ENCODE measurements at places on chromosomes 2 and 18. TPM values are rescaled to one million over a fixed set of nuclear protein-coding genes. Genes with fewer than 3 reads are reported as not detected.

GRCh38 chr2:211837206-211837605, 701.4 kb downstream of the ERBB4 start:
- no peaks in the 10 kb centered on the region for H3K27me3 ChIP-seq
- no peak for DNase-seq
- H3K4me1 ChIP-seq: no peaks in the 10 kb centered on the region
- H3K4me3 ChIP-seq: no peak overlapping the region
- no peak overlapping the region for H3K27ac ChIP-seq
- H3K36me3 ChIP-seq: no peaks in the 10 kb centered on the region

- H3K27ac ChIP-seq: no peak overlapping the region
- no peaks in the 10 kb centered on the region for H3K27me3 ChIP-seq
- no peak overlapping the region for H3K4me3 ChIP-seq
- DNase-seq: no peak
These were observed 803.3 kb upstream of the CELF4 start for GRCh38 chr18:38368886-38369285.

DNA sequence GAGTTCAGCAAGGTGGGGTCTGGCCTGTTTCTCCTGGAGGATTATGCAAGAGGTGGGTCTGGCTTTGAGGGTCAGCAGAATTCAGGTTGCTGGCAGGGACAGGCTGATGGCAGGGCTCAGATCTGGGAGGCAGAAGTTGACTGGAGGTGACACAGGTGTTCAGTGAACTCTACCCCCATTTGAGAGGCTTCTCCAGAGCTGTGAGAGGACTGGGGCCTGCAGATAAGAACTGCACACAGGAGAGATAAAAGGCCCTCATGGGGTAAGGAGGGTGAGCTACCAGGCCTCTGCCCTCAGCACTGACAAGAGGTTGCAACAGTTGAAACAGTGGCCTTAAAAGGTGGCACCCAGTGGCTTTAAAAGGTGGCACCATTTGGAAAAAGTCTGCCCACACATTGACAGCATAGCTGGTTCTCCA, 13.1 kb downstream of the MOCOS start:
- DNase-seq: no peak
- no peaks in the 10 kb centered on the region for H3K36me3 ChIP-seq
- H3K27me3 ChIP-seq: no peaks in the 10 kb centered on the region
- H3K4me1 ChIP-seq: no peaks in the 10 kb centered on the region

GRCh38 chr2:222399038-222399783, 25.1 kb upstream of the SGPP2 start:
- H3K36me3 ChIP-seq: no peaks in the 10 kb centered on the region
- H3K4me1 ChIP-seq: peaks cover 12% of the 10 kb centered on the region
- DNase-seq: no peak
- no peaks in the 10 kb centered on the region for H3K27me3 ChIP-seq
- peak overlapping the region; percentile 24 for H3K27ac ChIP-seq

- no peak overlapping the region for H3K27ac ChIP-seq
- H3K27me3 ChIP-seq: no peaks in the 10 kb centered on the region
- no peak for DNase-seq
- H3K4me1 ChIP-seq: no peaks in the 10 kb centered on the region
These were observed 77.0 kb upstream of the LYPD1 start for GRCh38 chr2:132747046-132747445.

GRCh38 chr2:138711812-138712211, 68.4 kb downstream of the NXPH2 start:
- H3K27me3 ChIP-seq: no peaks in the 10 kb centered on the region
- H3K36me3 ChIP-seq: no peaks in the 10 kb centered on the region
- no peak overlapping the region for H3K4me3 ChIP-seq
- H3K27ac ChIP-seq: no peak overlapping the region
- H3K4me1 ChIP-seq: peaks cover 18% of the 10 kb centered on the region

- no peak overlapping the region for H3K4me3 ChIP-seq
- H3K27me3 ChIP-seq: no peaks in the 10 kb centered on the region
- H3K27ac ChIP-seq: peak overlapping the region; percentile 46
- peaks cover 10% of the 10 kb centered on the region for H3K4me1 ChIP-seq
- peak; percentile 26 for DNase-seq
- H3K36me3 ChIP-seq: no peaks in the 10 kb centered on the region
These were observed 21.7 kb upstream of the NRP2 start for GRCh38 chr2:205660521-205661124.

DNA sequence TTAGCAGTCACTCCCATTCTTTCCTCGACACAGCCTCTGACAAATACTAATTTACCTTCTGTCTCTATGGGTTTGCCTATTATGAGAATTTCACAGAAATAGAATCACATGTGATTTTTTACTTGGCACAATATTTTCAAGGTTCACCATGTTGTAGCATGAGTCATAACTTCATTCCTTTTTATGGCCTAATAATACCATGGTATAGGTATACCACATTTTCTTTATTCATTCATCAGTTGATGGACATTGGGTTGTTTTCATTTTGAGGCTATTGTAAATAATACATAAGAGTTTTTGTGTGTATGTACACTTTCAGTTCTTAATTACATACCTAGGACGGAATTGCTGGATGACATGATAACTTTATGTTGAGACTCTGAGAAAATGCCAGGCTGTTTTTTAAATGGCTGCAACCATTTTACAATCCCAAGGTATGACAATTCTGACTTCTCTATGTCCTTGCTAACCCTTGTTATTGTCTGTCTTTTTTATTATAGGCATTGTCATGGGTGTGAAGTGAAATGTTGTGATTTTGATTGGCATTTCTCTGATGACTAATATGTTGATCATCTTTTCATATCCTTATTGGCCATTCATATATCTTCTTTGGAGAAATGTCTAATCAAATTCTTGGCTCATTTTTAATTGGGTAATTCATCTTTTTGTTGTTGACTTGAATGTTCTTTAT, 87.9 kb downstream of the IRS1 start:
- no peak overlapping the region for H3K4me3 ChIP-seq
- no peaks in the 10 kb centered on the region for H3K36me3 ChIP-seq
- DNase-seq: no peak
- H3K4me1 ChIP-seq: no peaks in the 10 kb centered on the region
- H3K27me3 ChIP-seq: no peaks in the 10 kb centered on the region
- H3K27ac ChIP-seq: no peak overlapping the region

DNA sequence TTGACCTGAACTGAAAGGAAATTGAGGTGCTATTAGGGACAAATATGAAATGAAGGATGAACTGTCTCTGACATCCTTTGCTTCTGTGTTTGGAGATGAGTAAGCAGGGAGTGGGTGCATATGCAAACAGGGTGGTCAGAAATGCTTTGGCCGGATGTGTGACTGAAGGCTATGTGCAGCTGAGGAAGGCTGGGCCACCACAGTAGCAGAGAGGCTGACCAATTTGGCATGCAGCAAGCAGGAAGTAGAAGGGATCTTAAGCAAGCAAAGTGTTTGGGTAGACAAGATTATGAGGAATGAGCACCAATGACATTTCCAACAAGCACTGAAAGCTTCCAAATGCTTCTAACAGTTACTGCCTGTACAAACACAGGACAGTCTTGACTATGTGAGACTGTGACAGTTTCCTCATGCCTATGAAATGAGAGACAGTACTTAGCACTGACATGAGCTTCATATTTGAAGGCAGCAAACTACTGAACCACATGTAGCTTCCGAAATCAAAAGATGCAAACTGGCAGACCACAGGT, 3.3 kb upstream of the ACTR3 start:
- no peaks in the 10 kb centered on the region for H3K36me3 ChIP-seq
- H3K27me3 ChIP-seq: no peaks in the 10 kb centered on the region
- DNase-seq: no peak

GRCh38 chr2:40287773-40288172, 164.1 kb downstream of the SLC8A1 start:
- DNase-seq: no peak
- no peak overlapping the region for H3K4me3 ChIP-seq
- no peaks in the 10 kb centered on the region for H3K36me3 ChIP-seq
- H3K27ac ChIP-seq: no peak overlapping the region
- H3K27me3 ChIP-seq: no peaks in the 10 kb centered on the region

- peak overlapping the region; percentile 43 for H3K27ac ChIP-seq
- no peaks in the 10 kb centered on the region for H3K27me3 ChIP-seq
- no peaks in the 10 kb centered on the region for H3K4me1 ChIP-seq
- H3K36me3 ChIP-seq: no peaks in the 10 kb centered on the region
- peak; percentile 84 for DNase-seq
- no peak overlapping the region for H3K4me3 ChIP-seq
These were observed 182.3 kb upstream of the PGAP1 start for GRCh38 chr2:197108758-197109157.

- no peak for DNase-seq
- H3K27ac ChIP-seq: no peak overlapping the region
- no peaks in the 10 kb centered on the region for H3K36me3 ChIP-seq
- no peaks in the 10 kb centered on the region for H3K27me3 ChIP-seq
These were observed 112.8 kb upstream of the TMEFF2 start for GRCh38 chr2:192307530-192307929.

- H3K27me3 ChIP-seq: no peaks in the 10 kb centered on the region
- H3K4me3 ChIP-seq: no peak overlapping the region
- H3K27ac ChIP-seq: no peak overlapping the region
- H3K36me3 ChIP-seq: no peaks in the 10 kb centered on the region
- no peak for DNase-seq
- no peaks in the 10 kb centered on the region for H3K4me1 ChIP-seq
These were observed 461.3 kb upstream of the FANCL start for GRCh38 chr2:58702302-58702885.

DNA sequence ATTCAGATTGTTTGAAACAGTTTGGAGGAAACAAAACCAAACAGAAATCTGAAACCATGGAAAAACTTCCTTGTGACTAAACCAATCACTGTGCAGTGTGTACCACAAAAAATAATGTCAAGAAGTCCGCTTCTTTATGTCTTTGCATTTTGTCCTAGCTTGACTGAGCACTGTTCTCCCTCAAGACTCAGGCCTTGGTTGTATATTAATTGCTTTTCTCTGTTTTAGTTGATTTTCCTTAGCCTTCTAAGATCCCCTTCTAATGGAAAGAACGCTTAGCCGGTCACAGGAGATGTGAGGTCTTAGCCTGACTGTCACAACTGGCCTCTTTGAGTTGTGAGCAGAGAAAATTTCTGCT, 56.6 kb downstream of the LCLAT1 start:
- no peak overlapping the region for H3K4me3 ChIP-seq
- no peaks in the 10 kb centered on the region for H3K36me3 ChIP-seq
- no peaks in the 10 kb centered on the region for H3K27me3 ChIP-seq
- H3K27ac ChIP-seq: no peak overlapping the region

DNA sequence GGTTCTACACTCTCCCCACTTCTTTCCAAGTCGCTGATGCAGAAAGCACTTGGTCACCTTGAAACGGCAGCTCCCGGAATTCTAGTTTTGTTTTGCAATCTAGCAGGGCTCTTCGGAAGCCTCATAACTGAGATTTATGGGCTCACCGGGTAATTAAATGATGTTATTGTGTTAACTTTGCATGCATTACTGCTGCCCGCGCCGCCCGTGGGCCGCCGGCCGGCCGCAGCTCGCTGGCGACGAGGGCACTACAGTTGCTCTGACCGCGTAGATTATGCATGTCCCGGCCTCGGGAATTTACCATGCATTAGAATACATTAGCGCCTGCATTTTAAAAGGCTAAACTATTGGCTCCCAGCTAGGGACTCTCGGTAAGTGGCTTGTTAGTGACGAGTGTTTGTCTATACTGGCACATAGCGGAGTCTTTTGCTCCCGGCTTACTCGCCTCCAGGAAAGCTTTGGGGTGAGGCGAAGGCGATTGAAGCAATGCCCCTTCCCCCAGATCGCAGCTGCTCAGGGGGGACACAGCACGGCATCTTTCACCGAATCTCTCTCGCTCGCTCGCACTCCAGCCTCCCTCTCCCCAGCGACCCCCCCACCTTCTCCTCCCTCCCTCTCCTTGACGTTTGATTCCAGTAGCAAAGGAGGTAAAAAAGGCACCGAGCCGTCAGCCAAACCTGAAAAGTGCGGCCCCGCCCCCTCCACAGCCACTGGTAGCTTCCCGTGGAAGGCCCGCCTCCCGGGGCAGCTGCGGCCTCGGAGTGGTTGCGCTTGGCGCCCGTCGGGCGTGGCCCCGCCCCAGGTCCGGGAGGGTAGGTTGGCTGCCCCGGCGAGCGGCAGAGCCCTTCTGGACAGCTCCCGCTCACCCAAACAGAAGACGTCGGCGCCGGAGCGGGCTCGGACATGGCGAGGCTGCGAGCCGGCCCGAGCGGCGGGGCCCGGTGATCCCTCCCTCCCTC, at the start of gene ONECUT2:
ONECUT2 (plus strand) TSS at position 839 of the 959 bp plus-strand sequence. CDS start 343 bp downstream, outside the sequence.
- DNase-seq: peak; percentile 93
- no peaks in the 10 kb centered on the region for H3K36me3 ChIP-seq
- peaks cover 32% of the 10 kb centered on the region for H3K4me1 ChIP-seq
- no peak within 1 kb of the TSS for H3K27ac ChIP-seq

- no peaks in the 10 kb centered on the region for H3K27me3 ChIP-seq
- H3K27ac ChIP-seq: peak overlapping the region; percentile 85
- peak overlapping the region; percentile 32 for H3K4me3 ChIP-seq
These were observed 38.6 kb downstream of the ACOXL start for GRCh38 chr2:110770959-110771431.

MAP3K19 gene
- total RNA-seq: not detected

MAL gene
- not detected for total RNA-seq

SPP2 gene
- not detected for total RNA-seq

TEKT4 gene
- total RNA-seq: 0.17 TPM

MYO7B gene
- 0.28 TPM for total RNA-seq

Data from psoas muscle (tissue), 8 donors.